Activated CD4-positive, CD25-positive, alpha-beta regulatory T cell treated with anti-CD3 and anti-CD28 coated beads, Interleukin-2, amount 50 U/mL, for 16 hours (primary cell): ENCODE measurements at places on chromosomes 1 and 21.

- DNase-seq: no peak
These were observed 167.1 kb upstream of the BEND5 start for GRCh38 chr1:48943826-48944225.

DNA sequence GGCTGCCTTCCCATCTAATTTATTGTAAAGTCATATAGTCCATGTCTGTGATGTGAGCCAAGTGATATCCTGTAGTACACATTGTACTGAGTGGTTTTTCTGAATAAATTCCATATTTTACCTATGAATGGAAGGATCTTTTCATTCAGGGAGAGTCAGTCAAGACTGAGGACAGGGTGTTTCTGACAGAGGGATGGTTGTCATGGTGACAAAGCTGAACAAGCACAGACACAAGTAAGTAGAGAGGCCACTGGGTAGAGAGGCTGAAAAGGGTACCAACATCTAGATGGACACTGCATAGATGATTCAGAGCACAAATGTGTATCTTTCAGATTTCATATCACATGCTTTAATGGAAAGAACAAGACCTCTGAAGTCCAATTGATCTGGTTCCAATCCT is 22.6 kb upstream of the IL20 start:
- no peak for DNase-seq

DNA sequence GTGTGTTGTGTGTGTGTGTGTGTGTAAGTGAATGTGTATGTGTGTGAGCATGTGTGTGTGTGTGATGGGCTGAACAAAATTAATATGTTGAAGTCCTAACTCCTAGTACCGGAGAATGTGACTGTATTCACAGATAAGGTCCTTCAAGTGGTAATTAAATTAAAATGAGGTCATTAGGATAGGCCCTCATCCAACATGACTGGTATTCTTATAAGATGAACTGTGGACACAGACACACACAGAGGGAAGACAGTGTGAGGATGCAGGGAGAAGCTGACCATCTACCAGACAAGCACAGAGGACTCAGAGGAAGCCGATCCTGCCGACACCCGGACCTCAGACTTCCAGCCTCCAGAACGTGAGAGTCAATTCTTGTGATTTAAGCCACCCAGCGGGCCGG is 91.2 kb upstream of the PGBD5 start:
- no peak for DNase-seq

GRCh38 chr1:150604226-150604588 is 24.8 kb upstream of the MCL1 start:
- no peak for DNase-seq

DNA sequence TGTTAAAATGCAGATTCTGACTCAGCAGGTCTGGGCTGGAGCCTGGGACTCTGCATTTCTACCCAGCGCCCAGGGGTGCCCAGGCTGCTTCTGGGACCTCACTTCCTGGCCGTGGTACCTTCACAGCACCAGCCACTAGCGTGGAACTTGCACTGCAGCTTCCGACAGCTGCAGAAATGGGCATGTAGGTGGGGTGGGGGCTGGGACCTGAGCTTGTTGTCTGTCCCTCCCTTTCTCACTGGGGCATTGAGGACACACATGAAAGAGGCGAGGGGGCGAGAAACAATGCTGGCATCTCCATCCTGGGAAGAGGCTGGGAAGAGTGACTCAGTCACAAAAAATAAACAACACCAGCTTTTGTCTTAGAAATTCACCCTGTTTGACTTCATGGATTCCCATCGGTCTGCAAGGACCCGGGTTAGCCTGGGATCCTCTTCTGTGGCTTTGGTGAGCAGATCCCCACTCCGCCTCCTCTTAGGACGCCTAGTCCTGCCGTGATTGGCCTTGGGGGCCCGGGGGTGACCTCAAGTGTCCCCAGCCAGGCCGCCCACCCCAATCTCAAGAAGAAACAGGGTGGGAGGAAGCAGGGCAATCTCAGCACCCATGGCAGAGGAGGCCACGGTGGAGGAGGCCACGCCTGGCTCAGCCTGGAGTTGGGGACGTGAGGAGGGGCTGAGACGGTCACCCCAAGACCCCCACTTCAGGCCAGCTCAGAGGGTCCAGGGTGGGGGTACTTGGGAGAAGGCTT is 29.9 kb upstream of the POFUT2 start:
- DNase-seq: no peak

- DNase-seq: no peak
These were observed 14.9 kb upstream of the NPPB start for GRCh38 chr1:11873395-11874257.

GRCh38 chr1:87450615-87451209 is 122.0 kb downstream of the LMO4 start:
- no peak for DNase-seq

GRCh38 chr1:234484218-234484617 is 5.2 kb upstream of the TARBP1 start:
- no peak for DNase-seq

DNA sequence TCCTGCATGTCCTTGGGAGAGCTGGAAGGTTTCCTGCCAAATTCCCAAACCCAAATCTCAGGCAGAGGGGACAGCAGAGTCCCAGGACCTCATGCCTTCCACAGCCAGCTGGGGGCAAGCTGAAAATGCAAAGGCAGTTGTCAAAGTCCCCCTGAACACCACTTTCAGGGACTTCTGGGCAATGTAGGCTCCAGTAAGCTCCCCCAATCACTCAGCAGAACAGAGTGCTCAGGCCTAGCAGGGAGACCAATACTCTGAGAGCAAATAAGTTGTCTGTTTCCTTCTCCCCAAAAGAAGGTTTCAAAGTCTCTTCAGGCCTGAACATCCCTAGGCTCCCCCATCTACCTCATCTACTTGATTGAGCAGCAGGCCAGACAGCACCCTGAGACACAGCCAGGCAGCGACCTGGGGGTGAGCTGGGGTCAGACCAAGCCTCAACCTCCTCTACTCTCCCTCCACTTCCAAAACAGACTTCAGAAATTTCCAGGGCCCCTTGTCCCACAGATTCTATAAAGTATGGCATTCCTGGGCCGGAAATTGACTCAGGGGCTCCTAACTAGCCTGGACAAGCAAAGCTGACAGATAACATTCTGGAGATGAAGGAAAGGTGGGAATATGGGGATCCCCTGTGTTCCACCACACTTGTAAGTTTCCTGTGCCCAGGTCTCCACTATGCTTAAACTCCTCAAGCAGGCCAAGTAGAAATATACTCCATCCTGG is 1.9 kb downstream of the SLC9A1 start:
- no peak for DNase-seq

DNA sequence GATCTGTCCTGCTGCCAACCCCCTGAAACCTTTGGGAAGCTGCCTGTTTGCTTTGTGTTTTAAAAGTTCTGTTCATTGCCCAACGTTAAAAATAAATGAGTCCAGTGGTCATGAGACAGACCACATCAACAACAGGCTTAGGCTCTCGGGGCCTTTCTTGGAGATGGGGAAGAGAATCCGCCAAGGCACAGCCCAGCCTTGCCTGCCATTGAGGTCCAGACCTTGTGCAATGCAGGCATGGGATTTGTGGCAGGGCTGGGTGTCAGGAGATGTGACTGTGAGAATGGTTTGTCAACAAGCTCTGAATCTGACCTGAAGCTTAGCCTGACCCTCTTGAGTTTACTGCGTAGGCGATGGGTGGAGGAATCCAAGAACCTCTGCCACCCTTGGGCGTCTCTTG is 4.2 kb downstream of the SPSB1 start:
- no peak for DNase-seq

DNA sequence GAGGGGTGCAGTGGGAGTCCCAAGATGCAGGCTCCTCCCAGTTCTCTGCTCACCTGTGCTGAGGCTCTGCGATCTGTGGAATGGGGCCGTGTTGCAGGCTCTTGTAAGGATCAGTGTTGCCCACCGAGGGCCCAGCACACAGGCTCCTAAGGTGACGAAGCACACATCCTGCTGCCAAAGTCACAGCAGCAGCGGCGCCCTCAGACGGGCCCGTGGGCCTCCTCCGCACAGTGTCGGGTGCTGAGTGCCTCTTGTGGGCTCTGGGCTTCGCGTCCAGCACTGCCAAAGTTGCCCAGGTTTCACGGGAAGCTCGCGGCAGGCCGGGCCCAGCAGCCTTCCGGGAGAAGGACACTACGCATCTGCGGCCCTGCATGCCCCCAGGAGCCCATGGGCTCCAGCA is 72.1 kb upstream of the ABCG1 start:
- no peak for DNase-seq

GRCh38 chr21:35617491-35617890 is 442.8 kb downstream of the SETD4 start:
- DNase-seq: no peak

GRCh38 chr1:62523860-62524259 is 73.5 kb upstream of the ANGPTL3 start:
- no peak for DNase-seq

DNA sequence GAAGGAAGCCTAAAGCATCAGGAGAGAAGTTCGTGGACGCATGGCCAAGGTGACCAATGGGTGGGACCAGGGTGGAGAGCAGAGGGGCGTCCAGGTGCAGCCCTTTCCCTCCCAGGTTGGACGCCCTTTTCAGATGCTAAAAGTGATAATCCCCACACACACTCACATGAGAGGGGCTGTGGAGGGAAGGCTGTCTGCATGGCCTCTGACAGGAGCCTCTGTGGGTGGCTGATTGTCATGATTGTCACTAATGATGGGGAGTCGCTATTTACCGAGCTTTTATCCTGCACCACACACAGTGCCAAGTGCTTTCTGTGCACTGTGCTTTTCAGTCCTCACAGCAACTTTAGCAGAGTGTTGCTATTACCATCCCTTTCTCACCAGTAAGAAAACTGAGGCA is 27.1 kb upstream of the C1QA start:
- DNase-seq: no peak

GRCh38 chr1:185376288-185376687 is 59.2 kb upstream of the IVNS1ABP start:
- no peak for DNase-seq

GRCh38 chr1:224616756-224617409 is 766 bp downstream of the CNIH3 start:
- no peak for DNase-seq

DNA sequence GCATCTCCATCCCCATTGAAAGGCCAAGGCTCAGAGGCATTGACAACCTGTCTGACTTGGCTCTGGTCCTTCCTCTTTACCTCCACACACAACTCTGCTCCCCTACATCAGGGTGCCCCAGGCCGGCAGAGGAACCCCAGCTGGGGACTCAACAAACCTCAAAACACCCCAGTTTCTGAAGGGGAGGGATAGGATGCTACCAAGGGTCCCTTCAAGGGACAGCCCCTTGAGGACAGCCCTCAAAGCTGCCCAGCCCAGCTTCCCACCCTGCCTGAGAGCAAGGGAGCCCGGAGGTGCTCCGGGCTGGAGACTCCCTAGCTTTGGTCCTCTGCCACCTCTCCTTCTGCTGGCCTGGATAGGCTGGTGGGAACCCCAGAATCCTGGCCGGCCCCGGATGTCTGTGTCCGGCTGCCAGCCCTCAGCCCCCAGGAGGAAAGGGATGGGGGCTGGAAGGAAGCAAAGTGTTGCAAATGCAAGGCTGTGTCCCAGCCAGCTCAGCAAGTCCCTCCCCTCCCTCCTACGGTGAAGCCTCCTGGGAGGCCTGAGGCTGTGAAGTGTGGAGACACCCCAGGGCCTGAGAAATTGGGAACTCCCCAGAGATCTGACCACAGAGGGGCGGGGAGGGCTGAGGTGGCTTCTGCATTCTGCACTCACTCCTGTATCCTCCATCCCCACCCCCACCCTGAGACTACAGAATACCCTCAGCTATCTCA is 1.1 kb upstream of the MARCKSL1 start:
- no peak for DNase-seq

DNA sequence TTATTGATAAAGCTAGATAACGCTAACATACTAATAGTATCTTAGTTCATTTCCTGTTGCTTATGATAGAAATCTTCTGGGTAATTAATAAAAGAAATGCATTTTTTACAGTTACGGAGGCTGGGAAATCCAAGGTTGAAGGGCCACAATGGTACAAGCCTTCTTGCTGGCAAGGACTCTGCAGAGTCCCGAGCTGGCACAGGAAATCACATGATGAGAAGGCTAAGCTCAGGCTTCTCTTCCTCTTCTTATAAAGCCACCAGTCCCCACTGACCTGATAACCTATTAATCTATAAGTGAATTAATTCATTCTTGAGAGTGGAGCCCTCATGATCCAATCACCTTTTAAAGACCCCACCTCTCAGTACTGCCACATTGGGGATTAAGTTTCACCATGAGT is 82.6 kb downstream of the GPR161 start:
- no peak for DNase-seq

GRCh38 chr21:17921579-17922530 is 102.7 kb upstream of the C21orf91 start:
- no peak for DNase-seq

GRCh38 chr1:55700359-55701130 is 485.4 kb upstream of the USP24 start:
- no peak for DNase-seq

- no peak for DNase-seq
These were observed 13.4 kb downstream of the PLA2G5 start for GRCh38 chr1:20083178-20083944.

DNA sequence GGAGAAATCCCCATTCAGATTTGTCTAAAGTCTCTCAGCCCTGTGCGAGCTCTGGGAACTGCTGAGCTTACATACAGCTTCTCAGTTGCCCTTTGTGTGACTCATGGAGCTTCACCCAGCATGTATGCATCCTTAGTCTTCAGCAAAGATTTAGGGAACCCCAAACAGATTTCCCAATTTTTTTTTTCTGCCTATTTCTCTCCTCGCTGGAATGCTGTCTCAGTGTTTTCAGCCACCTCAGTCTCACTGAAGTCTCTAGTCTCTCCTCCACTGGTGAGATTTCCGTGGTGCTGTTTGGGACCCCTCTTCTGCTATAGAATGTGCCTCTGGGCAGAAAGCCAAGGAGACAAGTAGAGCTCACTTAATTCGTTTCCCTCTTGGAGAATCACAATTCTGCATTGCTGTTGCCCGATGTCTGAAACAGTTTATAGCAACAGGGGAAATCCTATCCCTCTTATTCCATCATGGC is 28.1 kb upstream of the TXLNA start:
- DNase-seq: no peak

DNA sequence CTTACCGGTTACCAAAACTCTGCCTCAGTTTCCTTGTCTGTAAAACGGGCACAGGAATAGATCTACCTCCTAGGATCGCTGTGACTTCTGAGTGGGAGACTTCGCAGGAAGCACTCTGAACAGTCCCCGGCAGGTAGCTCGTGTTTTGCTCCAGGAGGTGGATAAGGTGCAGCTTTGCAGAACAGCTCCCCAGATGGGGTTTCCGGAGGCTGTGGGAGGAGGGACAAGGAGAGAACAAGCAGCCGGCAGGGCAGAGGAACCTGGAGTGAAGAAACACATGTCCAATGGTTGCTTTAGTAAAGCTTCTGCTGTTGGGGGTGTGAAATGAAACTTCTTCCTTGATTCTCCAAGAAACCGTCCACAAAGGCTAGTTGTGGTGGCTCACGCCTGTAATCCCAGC is 95.5 kb upstream of the TARDBP start:
- no peak for DNase-seq
